ENCODE measurements at places on chromosomes 16 and 17.

- no peak for DNase-seq
Measured at GRCh38 chr17:46031920-46032319, 32.9 kb downstream of the STH start.

DNA sequence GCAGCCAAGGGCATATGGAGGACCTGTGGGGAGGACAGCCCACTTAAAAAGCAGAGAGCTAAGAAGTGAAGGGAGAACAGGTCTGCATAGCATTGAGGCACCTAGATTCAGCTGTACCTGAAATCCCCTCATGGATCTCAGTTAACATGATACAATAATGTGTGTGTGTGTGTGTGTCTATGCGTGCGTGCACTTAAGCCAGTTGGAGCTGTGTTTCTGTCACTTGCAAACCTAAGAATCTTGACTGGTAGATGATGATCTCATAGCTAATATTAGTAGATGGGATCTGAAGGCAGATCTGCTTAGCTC lies 1.7 kb upstream of the ITPRIPL2 start:
- no peak for DNase-seq

DNA sequence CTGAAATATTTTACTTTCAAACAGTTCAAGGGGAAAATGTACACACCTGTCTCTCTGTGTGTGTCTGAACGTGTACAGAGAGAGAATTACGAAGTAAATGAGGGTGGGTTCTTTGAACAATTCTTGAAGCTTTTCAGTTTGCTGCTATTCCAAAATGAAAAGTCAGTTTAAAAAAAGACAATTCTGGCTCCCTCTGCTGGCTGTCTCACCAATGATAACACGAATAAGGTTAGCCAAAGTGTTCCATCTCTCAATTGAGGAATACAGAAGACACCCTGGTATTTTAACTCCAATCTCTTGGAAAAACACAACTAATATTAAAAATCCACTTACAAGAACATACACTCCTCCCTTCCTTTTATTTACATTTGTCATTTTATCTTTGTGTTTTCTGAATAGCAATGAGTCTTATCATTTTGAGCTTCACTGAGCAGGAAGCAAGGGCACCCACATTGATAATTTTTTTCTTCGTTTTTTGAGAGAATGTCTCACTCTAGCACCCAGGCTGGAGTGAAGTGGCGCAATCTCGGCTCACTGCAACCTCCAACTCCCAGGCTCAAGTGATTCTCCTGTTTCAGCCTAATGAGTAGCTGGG lies 20.5 kb downstream of the EFTUD2 start:
- no peak for DNase-seq

GRCh38 chr17:61414141-61414935 lies 14.7 kb downstream of the TBX2 start:
- DNase-seq, result no peak

DNA sequence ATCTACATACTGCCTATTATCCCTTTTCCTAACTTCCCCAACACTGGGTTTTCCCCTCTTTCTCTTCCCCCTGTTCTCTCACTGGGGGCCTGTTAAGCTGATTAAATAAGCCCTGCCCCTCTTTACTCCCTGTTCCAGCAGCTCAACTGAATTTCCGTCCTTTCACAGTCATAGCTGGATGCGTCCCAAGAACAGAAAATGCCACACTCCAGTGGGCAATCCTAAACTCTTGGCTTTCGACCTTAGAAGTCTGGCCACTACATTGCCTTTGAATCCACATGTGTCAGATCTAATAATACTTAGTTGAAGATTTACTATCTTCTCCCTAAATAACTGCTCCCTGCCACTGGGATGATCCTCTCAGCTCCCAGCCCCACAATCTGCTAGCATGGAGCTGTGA lies 34.5 kb downstream of the KCNJ16 start:
- no peak for DNase-seq

DNA sequence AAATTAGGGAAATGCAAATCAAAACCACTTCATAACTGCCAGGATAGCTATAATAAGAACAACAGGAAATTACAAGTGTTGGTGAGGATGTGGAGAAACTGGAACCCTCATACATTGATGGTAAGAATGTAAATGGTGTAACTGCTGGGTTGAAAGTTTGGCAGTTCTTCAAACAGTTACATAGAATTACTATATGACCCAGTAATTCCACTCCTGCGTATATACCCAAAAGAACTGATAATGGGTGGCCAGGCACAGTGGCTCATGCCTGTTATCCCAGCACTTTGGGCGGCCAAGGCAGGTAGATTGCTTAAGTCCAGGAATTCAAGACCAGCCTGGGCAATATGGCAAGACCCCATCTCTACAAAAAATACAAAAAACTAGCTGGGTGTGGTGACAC lies 4.5 kb upstream of the CMTM4 start:
- no peak for DNase-seq

- DNase-seq, result no peak
Measured at GRCh38 chr16:27634779-27635178, 84.8 kb downstream of the KATNIP start.

DNA sequence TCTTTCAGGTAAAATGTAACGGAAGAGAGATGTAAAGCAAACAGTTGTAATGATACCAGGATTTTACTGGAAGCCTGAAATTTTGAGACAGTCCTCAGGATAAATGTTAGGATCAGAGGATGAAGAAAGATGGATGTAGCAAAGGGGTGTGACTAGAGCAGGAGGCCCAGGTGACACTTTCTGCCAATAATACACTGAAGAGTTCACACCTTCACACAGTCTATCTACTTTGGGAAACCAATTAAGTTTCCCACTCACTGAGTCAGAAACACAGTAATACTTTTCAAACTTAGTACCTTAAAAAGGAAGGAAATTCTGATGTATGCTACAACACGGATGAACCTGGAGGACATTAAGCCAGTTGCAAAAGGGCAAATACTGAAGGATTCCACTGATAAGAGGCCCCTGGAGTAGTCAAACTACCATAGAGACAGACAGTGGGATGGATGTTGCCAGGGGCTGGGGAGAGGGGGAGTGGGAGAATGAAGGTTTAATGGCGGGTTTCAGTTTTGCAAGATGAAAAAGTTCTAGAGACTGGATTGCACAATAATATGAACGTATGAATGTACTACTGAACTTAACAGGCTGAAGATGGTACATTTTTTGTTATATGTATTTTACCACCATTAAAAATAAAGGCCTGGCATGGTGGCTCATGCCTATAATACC lies 62.3 kb downstream of the CYTH1 start:
- no peak for DNase-seq

DNA sequence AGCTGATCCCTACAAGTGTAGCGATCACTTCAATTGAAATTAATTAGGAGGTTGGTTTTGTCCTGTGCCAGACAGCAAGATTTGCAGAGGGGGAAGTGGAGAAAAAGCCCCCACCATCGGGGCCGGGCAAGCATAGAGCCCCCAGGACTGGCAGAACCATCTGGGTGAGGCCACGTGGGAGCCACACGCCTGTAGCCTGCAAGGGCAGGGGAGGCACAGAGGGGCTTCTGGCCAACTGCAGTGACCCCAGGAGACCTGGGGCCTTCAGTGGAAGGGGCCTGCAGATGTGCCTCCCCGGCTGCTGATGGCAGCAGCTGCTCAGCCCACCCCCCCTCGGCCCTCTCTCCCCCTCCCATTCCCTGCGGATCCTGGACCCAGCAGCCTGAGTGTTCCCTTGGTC lies 54.1 kb downstream of the BAHCC1 start:
- no peak for DNase-seq

- no peak for DNase-seq
Measured at GRCh38 chr17:77410470-77410869, 269.7 kb downstream of the SEC14L1 start.

DNA sequence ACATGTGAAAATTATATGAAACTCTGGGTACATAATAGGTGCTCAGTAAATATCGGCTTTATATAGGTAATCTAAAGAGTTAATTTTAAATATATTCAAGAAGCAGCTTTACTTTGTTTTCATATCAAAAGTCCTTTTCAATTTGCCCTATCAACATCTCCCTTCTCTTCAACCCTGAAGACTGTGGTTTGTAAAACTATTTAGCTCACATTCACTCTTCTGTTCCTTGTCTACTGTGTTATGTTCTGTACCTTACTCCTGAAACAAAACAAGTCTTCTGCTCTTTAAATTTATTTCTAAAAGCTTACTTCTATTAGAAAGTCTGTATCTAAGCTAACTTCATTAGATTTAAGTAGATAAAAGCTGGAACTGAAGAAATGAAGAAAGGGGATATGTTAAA lies 301.7 kb upstream of the PMFBP1 start:
- DNase-seq, result no peak

GRCh38 chr16:11136600-11136999 lies 119.4 kb downstream of the SOCS1 start:
- no peak for DNase-seq

DNA sequence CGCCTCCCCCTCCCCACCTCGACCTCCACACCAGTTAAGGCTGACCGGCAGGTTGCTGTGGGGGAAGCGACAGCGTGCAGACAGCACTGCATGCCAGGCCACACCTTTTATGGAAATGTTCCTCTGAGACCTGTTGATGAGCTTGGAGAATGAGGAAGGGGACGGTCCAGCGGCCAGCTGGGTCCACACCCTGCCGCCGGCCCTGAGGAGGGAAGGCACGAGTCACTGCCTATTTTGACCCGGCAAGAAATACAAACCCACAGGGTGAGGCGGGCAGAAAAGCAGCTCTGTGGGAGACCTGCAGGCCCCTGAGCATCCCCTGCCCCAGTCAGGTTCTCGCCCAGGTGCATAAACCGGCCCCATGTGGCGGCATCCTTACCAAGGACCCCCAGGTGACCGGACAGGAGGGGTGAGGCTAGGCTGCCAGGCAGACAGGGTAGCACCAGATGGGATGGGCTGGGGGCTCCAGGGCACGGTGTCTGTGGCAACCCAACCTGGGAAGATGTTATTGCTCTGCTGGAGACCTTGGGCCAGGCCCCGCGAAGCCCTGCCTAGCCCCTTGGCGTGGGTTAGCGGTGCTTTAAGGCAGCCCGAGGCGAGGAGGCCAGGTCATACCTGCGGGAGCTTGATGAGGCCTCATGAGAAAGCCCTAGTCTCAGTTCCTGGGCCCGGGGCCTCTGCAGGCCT lies 12.7 kb downstream of the NATD1 start:
- no peak for DNase-seq

- DNase-seq, result no peak
Measured at GRCh38 chr16:25692351-25692741, 587 bp downstream of the HS3ST4 start.

GRCh38 chr17:27550291-27550930 lies 80.6 kb upstream of the LGALS9 start:
- DNase-seq, result no peak

DNA sequence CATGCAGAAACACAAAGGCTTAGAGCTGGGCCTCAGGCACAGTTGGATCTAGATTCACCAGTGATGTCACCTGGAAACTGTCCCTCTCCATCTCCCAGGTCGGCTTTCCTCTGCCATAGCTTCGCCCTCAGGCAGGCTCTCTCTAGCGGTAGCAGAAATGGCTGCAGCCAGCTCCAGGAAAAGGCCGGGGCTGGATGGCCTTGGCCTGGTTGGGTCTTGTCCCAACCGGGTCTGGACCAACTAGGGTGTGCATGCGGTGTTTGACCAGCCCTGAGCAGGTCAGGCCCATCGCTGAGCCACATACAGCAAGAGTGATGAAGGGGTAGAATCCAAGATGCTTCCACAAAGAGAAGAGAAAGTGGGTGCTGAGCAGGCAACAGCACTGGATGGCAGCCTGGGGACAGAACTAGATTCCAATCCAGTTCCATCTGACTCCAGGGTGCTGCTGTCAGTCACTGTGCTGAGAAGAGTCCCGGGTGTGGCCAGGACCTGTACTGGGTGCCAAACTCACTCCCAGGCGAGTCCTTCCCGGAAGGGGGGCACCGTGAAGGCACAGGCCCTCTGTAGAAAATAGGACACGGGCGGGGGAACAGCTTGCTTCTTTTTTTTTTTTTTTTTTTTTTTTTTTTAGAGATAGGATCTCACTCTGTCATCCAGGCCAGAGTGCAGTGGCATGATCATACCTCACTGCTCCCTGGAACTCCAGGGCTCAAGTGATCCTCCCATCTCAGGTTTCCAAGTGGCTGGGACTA lies 51.8 kb downstream of the SOCS3 start:
- DNase-seq, result no peak

GRCh38 chr17:74390680-74391653 lies 23.7 kb downstream of the GPR142 start:
- DNase-seq, result no peak

GRCh38 chr17:63140255-63140654 lies 174.2 kb downstream of the TANC2 start:
- DNase-seq, result peak; percentile 17

GRCh38 chr17:30176855-30177254 lies 58.6 kb downstream of the SLC6A4 start:
- no peak for DNase-seq

- DNase-seq, result no peak
Measured at GRCh38 chr17:14072881-14073280, 3.6 kb downstream of the COX10 start.

Measured in stimulated activated naive B cell treated with anti-CD40 and anti-IgM and Interleukin-4, amounts not matched to agents 10 μg/mL and 1 μg/mL and 100 μg/mL, for 72 hours (primary cell).